ENCODE measurements at places on chromosomes 12 and 14. TPM values are rescaled to one million over a fixed set of nuclear protein-coding genes. Genes with fewer than 3 reads are reported as not detected.

Gene NRXN3
- 2.9 TPM for total RNA-seq

Gene KCNC2
- total RNA-seq, result under 0.01 TPM

Gene HELB
- 4.5 TPM for total RNA-seq

Gene GPD1
- total RNA-seq, result 0.69 TPM

Gene NTN4
- total RNA-seq, result 253 TPM

Gene CLEC4D
- not detected for total RNA-seq

Gene RNF10
- total RNA-seq, result 491 TPM

Gene SNAPC1
- total RNA-seq, result 38.6 TPM

Gene PTPRR
- total RNA-seq, result 0.45 TPM

Gene ACTR6
- total RNA-seq, result 27.6 TPM

Gene RHEBL1
- 0.10 TPM for total RNA-seq

Gene C14orf39
- not detected for total RNA-seq

Gene KLRC4
- total RNA-seq, result not detected

Gene PPFIA2
- 0.87 TPM for total RNA-seq

Gene ANO4
- 2.1 TPM for total RNA-seq

Gene RNF212B
- total RNA-seq, result 0.35 TPM

Gene SYNDIG1L
- total RNA-seq, result not detected

Gene ZNF268
- 37.2 TPM for total RNA-seq

Gene MCRS1
- 52.1 TPM for total RNA-seq

Gene SMCO2
- total RNA-seq, result not detected

Gene TMEM63C
- 0.17 TPM for total RNA-seq

Gene LRTM2
- total RNA-seq, result not detected

Gene KLRK1
- total RNA-seq, result not detected

Gene OTUB2
- total RNA-seq, result 6.4 TPM

Gene DENND5B
- 9.2 TPM for total RNA-seq

Gene LRFN5
- 0.69 TPM for total RNA-seq

Gene ACRBP
- 0.15 TPM for total RNA-seq

Gene KRT80
- total RNA-seq, result 27.3 TPM

Gene RAD9B
- total RNA-seq, result 0.52 TPM

Gene TBX5
- not detected for total RNA-seq

Gene HOXC12
- not detected for total RNA-seq

Gene PTPRO
- 0.69 TPM for total RNA-seq

Gene CCER1
- not detected for total RNA-seq

Gene RNASE1
- total RNA-seq, result 0.52 TPM

Gene PZP
- not detected for total RNA-seq

Gene OR6S1
- total RNA-seq, result not detected

Gene FGF6
- total RNA-seq, result not detected

Gene SMOC1
- total RNA-seq, result 0.10 TPM

Gene NIN
- total RNA-seq, result 30.0 TPM
